ENCODE measurements at places on chromosomes 6 and 20.

- DNase-seq, result no peak
Measured at GRCh38 chr6:158780246-158780884, 38.8 kb downstream of the EZR start.

DNA sequence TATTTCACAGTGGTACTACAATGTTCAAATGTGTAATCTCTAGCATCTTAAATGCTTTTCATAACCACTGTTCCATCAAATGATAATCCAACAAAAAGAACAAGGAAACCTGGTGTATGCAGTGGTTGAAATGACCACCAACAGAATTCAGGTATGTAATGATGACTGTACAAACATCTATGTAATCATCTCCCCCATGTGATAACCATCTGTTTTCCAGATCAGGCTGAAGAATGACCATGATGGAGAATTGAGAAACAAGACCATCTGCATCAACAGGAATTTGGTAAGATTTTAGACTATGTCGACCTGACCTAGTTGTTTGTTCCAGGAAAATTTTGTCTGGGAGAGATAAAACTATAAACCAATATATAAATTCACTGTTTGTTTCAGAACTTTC is 81.3 kb upstream of the ASCC3 start:
- no peak for DNase-seq

- no peak for DNase-seq
Measured at GRCh38 chr20:48689874-48690571, 137.8 kb downstream of the PREX1 start.

GRCh38 chr6:112620812-112621569 is 273.9 kb downstream of the RFPL4B start:
- no peak for DNase-seq

- no peak for DNase-seq
Measured at GRCh38 chr6:133130863-133131262, 110.3 kb upstream of the EYA4 start.
